Hepatocyte (in vitro differentiated cells): ENCODE measurements at places on chromosomes 13 and 19.

DNA sequence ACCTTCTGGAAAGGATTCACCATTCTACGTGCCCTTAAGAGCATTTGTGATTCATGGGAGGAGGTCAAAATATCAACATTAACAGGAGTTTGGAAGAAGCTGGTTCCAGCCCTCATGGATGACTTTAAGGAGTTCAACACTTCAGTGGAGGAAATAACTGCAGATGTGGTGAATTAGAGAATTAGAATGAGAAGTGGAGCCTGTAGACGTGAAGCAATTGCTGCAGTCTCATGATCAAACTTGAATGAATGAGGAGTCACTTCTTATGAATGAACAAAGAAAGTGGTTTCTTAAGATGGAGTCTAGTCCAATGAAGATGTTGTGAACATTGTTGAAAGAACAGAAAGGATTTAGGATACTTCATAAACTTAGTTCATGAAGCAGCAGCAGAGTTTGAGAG lies 129.1 kb downstream of the TNFRSF19 start:
- DNase-seq = no peak

GRCh38 chr19:15976836-15977689 lies 28.3 kb downstream of the OR10H4 start:
- DNase-seq = no peak

- DNase-seq = no peak
These were observed 3.2 kb upstream of the ISYNA1 start for GRCh38 chr19:18440936-18441803.

- no peak for DNase-seq
These were observed 8.1 kb upstream of the C5AR2 start for GRCh38 chr19:47323872-47324271.

DNA sequence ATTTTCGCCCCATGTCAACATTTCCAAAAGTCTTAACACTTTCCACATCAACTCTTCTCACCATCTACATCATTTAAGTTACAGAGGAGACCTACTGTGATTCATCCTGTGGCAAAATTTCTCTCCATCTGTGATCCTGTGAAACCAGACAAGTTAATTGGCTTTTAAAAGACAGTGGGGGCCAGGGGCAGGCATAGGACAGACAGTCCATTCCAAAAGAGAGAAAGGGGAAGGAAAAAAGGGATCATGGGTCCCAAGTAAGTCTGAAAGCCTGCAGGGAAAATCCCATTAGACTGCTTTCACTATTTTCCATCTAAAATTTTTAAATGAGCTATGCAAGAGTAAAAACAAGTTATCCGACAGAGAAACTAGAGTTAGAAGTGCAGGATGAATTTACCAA lies 121.0 kb downstream of the MRPL57 start:
- DNase-seq = no peak

- DNase-seq = no peak
These were observed 14.3 kb downstream of the MRPS12 start for GRCh38 chr19:38944981-38945506.

- no peak for DNase-seq
These were observed 22.0 kb downstream of the HDGFL2 start for GRCh38 chr19:4493929-4494690.

GRCh38 chr13:112760931-112761330 lies 71.1 kb downstream of the ATP11A start:
- no peak for DNase-seq

- no peak for DNase-seq
These were observed 24.2 kb downstream of the UHRF1 start for GRCh38 chr19:4933528-4933927.

DNA sequence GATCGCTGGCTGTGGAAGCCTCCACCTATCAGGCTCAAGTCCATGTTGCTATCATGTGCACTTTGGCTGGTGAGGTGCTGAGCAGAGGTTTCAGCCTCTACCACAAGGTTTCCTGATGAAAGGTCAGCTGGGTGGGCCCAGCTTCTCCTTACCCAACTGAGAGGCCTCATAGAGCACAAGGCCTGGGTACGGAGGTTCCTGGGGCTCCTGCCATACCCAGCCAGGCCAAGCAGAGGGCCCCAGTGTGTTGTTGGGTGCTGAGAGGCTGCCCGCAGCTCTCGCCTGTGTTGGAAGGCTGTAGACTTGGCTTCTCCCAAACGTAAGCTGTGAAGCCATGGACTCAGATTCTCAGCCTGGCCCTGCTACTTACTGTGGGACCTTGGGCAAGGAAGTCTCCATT lies 28.2 kb downstream of the ACTN4 start:
- peak; percentile 32 for DNase-seq

- DNase-seq = peak; percentile 88
These were observed 8.5 kb downstream of the CDX2 start for GRCh38 chr13:27960362-27961226.

- no peak for DNase-seq
These were observed 243.4 kb downstream of the NHLRC3 start for GRCh38 chr13:39281539-39282150.

GRCh38 chr19:2289714-2290435 lies 7.9 kb upstream of the PEAK3 start:
- DNase-seq = no peak

DNA sequence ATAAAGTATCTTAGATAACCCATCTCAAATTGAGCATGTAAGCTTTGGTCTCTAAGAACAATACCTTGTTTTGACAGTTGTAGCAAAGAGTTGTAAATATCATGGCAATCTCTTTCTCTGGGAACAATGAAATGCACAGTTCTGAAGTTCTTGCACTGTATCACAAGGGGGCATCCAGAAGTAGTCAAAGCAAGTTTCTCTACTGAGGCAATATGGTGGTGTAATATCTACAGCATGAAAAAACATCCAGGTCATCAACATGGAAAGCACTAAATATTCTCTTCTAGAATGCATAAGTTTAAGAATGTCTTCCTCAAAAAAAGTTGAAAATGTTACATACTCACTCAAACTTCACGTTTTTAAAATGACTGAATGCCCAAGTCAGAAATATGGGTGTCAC lies 19.6 kb downstream of the MTMR6 start:
- DNase-seq = no peak

DNA sequence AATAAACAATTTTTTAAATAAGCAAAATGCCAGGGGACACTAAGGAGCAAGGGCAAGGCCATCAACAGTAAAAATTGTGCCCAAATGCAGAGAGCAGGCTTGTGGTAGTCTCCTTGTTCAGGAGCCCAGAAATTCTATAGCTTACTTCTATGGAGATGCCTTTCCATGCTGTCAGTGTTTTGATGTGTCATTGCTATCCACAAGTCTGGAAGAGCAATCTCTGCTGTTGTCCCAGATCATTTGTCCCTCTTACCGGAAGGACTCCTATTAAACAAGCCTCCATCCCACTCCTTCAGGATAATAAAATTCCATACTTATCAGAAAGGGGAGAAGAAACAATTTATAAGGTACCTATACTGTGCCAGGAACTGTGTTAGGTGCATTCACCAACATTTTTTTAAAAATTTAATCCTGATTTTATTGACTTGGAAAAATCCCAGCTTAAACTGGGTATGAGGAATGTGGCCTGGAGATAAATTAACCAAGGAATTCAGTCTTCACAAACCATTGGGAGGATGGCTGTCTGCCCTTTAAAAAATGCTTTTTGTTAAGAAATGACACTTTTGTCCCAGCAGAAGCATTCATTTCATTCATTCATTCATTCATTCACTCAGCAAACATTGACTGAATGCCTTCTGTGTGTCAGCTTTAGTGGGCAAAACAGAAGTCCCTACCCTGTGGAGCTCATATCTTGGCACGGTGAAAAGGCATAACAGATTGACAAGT lies 26.8 kb upstream of the CYSLTR2 start:
- no peak for DNase-seq
